GM23338 (cell line): ENCODE measurements at places on chromosomes 5 and 9.

- no peak for DNase-seq
Measured at GRCh38 chr5:55969956-55970355, 24.8 kb downstream of the IL6ST start.

DNA sequence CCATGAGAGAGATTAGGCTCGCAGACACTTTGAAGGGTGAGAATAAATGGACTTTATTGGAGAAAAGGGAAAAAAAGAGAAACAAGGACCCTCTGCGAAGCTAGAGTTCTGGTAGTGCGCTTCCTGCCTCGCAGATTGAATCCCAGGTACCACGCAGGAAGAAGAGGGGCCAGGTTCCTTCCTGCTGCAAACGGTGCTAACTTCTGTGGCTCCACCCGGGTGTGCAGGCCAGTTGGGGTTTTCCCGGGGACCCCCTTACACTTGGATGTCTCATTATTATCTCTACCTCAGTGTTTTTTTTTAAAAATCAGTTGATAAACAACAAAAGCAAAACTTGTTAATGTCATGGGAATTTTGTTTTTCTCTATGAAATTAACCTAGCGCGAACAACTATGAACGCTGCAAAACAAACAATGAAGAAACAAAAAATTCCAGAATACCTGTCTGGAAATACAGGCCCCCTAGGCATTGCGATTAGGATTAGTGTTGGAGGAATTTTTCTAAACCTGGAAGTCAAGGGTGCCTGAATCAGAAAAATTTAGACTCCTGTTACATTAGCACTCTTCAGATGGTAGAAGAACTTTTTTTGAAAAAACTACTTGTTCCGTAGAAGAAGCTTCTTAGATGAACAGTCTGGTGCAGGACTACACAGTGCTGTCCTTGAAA, 414.5 kb downstream of the MAN2A1 start:
- no peak for DNase-seq

GRCh38 chr9:124376329-124376728, 38.9 kb downstream of the PSMB7 start:
- DNase-seq, result no peak

DNA sequence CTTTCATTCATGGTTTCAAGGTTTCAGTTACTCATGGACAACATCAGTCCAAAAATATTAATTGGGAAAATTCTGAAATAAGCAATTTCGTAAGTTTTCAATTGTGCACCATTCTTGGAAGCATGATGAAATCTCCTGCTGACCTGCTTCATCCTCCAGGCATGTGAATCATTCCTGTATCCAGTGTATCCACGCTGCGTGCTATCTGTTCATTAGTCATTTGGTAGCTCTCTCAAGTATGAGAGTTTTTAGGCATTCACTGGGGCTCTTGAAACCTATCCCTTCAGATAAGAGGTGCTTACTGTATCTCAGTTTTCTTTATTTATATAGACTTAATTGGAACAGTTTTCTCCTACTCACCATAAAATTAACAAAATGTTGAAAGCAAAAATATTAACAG, 293.0 kb downstream of the CDH12 start:
- no peak for DNase-seq

DNA sequence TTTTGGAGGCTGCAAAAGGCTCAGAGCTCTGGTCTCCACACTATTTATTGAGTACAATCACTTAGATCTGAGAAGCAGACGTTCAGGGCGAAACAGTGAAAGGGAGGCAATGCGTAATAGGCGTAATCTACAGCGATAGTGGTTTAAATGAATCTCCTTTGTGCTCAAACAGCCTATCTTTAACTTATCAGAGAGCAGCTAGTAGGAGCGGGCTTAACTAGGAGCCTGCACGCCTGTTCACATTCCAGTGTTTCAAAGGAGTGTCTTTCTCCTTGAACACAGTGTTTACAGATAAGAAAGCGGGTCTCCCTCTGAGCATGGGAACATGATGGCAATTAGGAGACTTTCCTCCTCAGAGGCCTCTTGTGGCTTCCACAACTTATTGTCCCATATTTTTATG, 49.4 kb downstream of the AP3B1 start:
- no peak for DNase-seq

DNA sequence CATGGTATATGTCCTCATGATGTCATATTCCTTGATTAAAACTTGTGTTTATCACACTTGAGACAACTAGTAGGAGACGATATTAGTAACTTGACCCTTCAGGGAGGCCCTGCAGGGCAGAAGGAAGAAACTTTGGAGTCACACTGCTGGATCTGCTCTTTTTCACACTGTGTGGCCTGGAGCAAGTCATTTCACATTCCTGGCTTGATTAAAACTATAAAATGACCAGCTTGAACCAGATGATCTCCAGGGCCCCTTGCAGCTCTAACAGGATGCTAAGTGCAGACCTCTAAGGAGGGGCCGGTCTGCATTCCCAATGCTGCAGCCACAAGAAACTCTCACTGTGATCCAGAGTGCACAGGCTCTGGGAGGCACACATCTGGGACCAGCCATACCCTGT, 146.4 kb upstream of the ZNF366 start:
- no peak for DNase-seq

- no peak for DNase-seq
Measured at GRCh38 chr5:67081261-67081660, 115.3 kb downstream of the CD180 start.

DNA sequence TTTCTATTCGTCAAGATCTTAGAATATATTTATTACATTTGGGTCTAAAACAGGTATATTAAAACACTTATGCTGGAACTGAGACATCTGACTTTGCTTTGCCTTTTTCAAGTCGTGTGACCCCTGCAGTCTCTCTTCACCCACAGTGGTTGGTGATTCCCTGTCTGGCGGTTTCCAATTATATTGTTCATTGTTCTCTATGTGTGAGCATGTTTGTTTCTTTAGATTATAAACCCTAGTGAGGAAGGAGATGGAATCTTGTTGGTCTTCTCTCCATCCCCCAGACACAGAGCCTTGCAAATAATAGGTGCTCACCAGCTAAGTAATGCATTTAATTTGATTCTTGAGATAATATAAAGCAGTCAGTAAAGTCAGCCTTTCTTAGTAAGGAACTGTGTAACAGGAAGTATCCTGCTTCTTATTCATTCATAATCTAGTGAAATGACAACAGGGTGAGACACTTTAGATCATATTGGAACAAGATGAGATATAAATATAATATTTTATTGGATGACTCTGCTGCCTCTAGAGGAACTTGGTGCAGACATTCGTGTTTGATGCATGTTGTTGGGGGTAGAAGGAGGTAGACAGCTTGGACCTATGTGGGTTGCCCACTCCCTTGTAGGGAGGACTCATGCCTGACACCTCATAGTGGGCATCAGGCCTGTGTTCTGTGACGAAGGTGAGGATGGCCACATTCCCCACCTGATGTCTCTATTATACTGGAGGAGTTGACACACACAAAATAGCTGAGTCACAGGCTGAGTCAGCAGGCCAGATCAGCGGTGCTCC, 88.1 kb downstream of the FGF1 start:
- peak; percentile 42 for DNase-seq

DNA sequence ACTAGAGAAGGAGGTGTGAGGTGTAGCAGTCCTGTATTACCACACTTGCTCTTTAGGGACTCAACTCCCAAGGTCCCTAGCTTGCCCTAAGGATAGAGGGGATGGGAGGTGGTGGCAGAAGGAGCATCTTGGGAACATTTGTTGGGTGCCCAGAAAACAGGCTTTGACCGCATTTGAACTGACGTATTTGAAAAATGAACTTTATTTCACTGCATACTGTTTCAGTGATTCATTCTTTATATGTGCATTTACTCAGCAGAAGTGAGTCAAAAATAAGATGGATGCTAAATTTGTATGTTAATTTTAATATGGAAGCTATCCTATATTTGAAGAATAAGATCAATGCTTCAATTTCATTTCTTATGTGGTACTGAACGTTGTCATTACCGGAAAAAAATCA, 18.7 kb downstream of the DMRT3 start:
- DNase-seq, result no peak

DNA sequence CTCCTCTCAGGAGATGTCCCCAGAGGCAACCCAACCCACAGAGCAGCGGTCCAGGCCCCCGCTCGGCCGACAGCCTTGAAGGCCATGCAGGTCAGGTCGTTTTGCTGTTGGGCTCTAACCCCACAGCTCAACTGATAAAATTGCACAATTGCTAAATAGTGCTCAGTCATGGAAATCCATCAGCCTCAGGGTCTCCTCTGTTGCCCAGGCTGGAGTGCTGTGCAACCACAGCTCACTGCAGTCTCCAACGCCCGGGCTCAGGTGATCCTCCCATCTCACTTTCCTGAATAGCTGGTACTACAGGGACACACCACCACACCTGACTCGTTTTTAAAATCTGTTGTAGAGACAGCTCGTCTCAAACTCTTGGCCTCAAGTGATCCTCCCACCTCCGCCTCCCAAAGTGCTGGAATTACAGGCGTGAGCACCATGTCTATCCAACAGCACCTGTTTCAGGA, 18.3 kb downstream of the BRD3OS start:
- no peak for DNase-seq

DNA sequence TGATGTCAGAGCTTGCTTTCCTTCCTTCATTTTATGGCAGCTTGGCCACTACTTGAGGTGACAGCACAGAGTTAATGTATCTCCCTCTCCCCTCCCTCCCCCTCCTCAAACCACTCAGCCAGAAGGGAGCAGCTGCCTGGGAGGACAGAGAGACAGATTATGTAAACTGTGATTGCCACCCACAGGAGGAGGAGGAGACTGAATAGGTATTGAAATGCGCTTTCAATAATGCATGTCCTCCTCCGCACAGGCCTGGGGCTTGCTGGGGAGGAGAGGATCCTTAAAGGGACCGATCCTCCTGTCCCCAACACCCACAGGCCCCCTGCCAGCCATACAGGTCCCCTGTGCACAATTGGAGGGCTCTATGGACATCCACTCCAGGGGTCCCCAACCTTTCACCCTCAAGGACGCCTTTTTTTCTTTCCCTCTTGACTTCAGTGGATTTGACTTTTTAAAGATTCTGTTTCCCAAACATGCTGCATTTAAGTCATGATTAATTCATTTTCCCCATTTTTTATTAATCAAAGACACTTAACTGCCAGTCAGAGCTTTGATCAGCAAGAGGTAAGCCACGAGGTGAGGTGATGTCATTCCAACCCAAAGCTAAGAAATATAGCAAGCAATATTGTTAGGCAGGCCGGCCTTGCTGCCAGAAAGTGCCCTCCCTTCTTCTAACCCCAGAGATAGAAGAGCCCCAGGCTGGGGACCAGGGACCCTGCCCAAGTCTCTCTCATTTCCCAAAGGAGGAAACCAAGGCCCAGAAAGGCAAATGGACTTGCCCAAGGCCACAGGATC, 47.5 kb upstream of the CPLX2 start:
- DNase-seq, result peak; percentile 64

GRCh38 chr9:96442491-96442890, 7.5 kb upstream of the HABP4 start:
- no peak for DNase-seq

- DNase-seq, result no peak
Measured at GRCh38 chr9:97997330-97998276, 14.5 kb downstream of the ANP32B start.
